ENCODE measurements at places on chromosomes 5 and 9.

GRCh38 chr5:98917433-98917832 is 11.4 kb downstream of the CHD1 start:
- no peak for DNase-seq

- no peak for DNase-seq
These were observed 65.7 kb downstream of the ZDHHC21 start for GRCh38 chr9:14627513-14627912.

GRCh38 chr5:74772359-74772758 is 5.3 kb downstream of the NSA2 start:
- no peak for DNase-seq

- DNase-seq = no peak
These were observed 182.9 kb upstream of the MEF2C start for GRCh38 chr5:89065919-89066318.

DNA sequence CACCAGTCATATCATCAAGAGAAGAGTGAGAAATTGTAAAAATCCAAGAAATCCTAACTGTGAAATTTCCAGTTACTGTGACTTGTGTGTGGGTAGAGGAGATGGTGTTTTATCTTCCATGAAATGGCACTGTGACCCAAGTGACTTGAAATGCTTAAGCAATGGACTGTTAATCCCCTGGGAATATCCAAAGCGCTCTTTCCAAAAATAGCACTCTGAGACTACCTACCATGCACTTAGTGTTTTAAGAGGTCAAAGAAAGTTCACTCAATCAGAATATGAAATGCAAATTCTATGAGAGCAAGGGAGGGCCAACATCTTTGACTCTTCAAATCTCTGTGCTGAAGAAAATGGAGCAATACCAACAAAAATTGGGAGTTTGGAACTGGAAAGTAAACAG is 244.0 kb downstream of the GABRB2 start:
- DNase-seq = no peak

DNA sequence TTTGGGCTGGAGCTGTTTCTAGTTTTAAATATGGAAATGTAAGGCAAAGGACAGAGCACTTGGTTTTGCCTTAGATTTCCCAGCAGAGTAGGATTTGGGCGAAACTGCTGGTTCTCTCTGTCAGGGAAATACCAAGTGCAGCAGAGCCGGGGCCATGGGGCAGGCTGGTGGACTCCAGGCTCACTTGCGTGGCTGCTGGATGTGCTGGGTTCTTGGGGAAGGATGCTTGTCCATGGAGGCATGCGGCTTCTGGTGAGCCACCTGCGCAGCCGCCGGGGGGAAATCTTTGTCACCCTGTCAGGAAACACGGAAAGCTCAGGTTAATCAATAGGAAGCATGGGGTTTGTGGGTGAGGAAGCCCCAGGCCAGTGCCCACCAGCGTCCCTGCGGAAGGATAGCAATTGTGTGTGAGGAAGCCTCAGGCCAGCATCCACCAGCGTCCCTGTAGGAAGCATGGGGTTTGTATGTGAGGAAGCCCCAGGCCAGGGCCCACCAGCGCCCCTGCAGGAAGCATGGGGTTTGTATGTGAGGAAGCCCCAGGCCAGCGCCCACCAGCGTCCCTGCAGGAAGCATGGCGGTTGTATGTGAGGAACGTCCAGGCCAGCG is 80.1 kb downstream of the DAP start:
- DNase-seq = no peak

DNA sequence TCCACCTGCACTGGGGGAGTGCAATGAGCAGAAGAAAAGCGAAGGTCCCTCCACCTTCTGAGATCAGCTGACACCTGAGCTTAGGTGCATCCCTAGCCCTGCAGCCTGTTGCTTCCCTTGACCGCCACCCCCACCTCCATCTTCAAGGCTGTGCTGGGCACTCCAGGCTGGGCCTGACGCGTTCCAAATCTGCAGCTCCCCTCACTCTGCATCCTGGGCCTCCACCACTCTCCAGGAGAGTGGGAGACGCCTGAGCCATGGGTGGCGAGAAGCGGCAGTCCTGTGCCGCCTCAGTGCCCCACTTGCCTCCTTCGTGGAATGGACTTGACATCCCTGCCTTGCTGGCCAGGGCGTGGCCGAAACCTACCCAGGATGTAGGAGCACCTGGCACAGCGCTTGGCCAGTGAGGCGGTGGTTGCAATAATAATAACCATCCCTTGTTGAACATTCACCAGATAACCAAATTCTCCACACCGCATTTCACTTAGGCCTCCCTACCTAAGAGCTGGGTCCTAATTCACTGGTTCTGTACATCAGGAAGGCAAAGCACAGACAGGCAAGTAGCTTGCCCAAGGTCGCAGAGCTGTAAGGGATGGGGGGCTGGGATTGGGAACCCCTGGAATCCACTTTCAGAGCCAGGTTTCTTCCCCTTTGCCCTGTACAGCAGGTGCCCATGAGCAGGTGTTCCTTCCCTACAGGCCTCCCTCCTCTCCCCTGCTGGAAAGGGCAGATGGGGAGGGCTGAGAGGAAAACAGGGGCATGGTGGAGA is 11.7 kb downstream of the B4GALT7 start:
- DNase-seq = no peak

- DNase-seq = no peak
These were observed 34.9 kb downstream of the ZNF354A start for GRCh38 chr5:178695556-178695955.

DNA sequence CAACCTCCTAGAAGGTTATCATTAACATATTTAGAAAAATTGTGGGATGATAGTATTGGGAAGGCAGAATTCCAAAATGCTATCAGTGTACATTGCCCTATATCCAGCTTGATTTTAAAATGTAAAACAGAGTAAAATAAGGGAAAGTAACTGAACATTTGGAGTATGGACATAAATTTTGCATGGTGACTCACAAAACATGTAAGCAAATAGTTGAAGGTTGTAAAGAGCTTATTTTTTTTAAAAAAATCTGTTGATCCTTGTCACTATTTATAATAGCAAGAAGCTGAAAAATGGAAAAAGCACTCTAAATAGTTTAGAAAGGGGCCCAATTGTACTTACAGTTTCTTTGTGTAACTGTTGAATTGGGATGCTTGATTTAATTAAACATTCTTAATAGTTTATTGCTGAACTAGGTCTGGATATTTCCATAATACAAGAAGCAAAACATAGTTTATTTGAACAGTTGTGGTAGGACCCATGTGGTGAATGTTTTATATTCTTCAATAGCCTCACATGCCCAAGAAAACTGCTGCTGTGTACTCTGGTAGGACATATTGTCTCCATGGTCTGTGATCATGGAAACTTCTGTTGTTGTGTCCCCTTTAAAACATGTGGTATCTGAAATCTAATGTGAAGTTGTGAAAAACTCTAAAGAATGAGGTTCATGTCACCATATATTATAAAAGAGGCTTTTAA is 82.4 kb downstream of the NNT start:
- DNase-seq = no peak

- no peak for DNase-seq
These were observed 33.9 kb upstream of the MAN2A1 start for GRCh38 chr5:109655841-109656240.

DNA sequence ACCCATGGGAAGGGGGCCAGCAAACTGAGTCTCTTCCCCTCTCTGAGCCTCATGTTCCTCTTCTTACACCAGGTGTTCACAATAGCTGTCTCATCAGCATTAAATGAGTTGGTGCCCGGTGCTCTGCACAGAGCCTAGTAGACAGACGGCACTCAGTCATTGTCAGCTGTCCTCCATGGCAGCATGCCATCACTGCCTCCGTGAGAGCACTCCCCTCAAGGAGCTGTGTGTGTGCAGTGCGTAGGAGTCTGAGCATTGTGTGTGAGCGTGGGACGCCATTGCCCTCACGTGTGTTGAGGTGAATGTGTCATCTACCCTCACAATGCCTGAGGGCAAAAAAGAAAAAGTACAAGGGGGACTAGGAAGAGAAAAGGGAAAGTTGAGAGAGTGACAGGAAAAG is 536.5 kb downstream of the CDK5RAP2 start:
- DNase-seq = no peak

DNA sequence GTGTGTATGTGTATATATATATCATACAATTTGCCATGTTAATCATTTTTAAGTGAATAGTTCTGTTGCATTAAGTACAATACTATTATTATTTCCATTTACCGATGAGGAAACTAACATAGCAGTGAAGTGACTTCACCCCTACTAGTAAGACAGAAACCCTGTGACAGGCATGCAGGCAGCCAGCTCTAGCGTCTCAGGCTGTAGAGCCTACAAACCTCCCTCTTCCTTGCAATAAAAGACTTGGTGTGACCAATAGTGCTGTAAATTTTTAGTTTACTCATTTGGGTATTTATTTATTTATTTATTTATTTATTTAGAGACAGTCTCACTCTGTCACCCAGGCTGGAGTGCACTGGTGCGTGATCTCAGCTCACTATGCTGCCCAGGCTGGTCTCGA is 24.7 kb downstream of the FNBP1 start:
- no peak for DNase-seq

- DNase-seq = no peak
These were observed 31.4 kb upstream of the RAI14 start for GRCh38 chr5:34624691-34625090.

GRCh38 chr9:22342491-22343217 is 104.0 kb upstream of the DMRTA1 start:
- no peak for DNase-seq

GRCh38 chr5:84382363-84383295 is 2.1 kb downstream of the EDIL3 start:
- no peak for DNase-seq

- no peak for DNase-seq
These were observed 637.2 kb downstream of the PDE4D start for GRCh38 chr5:59256331-59256730.

All from hematopoietic multipotent progenitor cell treated with erythropoietin and hydrocortisone succinate and interleukin-3 and kit ligand, for 8 days (in vitro differentiated cells).